ENCODE measurements at places on chromosomes 3 and 15. TPM values are rescaled to one million over a fixed set of nuclear protein-coding genes. Genes with fewer than 3 reads are reported as not detected.

DNA sequence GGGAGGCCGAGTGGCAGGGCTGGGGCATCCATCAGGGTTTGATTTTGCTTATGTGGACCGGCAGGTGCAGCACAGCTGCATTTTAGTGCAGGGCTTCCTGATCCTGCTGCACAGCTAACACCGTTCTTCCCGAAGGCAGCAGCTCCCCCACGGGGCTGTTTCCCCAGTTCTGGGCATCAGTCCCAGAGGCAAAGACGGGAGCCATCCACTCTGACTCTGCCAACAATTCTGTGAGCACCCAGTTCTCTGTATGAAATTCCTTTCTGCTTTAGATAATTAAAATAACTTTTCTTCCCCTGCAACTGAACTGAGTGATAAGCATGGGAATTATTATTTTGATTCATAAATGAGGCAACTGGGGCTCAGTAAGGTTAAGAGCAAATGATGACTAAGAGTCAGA is 262.9 kb upstream of the ATP10A start:
- DNase-seq = no peak

GRCh38 chr3:134354612-134355251 is 19.5 kb downstream of the AMOTL2 start:
- DNase-seq = no peak

DNA sequence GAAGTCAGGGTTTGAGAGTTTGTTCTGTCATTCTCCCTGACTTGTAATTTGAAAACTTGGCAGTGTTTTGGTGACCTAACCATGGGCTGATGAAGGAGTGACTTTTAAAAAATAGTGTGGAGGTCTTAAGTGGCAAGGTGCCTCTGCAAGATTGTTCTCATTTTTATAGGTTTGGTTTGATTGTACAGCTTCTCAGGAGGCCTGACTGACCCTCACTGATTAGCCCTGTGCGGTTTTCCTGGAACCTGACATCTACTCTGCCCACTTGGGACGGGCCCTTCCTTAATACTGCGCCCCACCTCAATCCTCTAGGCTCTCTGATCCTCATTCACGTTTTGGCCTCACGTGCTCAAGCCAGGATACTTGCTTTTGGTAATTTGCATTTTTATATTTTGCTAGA is 2.8 kb downstream of the UBE2E1 start:
- no peak for DNase-seq

DNA sequence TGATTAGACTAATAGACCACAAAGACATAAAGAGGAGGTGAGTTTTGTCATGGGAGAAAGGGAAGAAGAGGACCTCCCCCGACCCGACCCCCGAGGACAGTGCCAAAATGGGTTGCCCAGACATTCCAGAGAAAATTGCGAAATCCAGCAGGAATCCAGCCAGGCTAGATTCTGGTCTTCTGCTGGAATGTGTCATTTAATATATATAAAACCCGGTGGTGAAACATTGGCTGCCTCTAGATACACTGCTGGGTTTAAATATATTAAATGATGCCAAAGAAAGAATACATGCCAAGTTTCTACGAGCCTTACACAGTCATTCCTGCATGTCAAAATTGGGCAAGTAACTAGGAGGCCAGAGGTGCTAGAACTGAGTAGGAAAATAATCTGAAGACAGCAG is 45.3 kb upstream of the SPESP1 start:
- no peak for DNase-seq

- no peak for DNase-seq
These were observed 130.2 kb downstream of the IL1RAP start for GRCh38 chr3:190644035-190644434.

GRCh38 chr3:184726497-184726896 is 14.6 kb upstream of the MAGEF1 start:
- no peak for DNase-seq

Gene UBE2E2
- 7.6 TPM for total RNA-seq

DNA sequence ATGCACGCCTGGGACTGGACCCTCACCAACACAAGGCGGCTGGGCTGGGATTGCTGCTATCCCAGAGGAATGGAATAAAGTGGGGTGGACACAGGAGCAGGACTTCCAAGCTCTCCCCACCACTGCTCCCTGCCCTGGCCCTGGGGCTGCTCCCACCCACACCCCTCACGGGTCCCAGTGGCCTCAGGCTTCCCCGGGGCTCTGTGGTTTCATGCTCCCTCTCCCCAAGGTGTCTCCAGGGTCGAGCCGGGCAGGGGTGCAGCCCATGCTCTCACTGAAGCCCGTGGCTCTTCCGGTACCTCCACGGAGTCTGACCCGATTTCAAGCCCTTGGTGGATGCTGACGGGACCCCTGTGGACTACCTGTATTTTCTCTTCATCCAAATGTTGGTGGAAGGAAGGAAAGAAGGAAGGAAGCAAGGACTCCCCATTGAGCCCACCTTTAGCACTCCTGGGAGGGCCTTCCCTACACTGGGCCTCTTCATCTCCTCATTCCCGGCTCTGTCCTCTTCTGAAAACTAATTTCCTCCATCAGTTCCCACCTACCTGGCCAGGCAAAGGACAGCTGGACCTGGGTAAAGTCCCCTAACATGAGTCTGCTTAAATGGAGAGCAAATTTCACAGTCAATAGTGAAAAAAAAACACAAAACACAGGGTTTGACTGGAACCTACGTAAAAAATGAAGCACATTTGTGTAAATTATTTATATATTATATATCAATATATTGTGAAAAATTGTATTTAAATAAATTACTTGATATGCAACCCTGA is 44.0 kb upstream of the PCSK6 start:
- DNase-seq = peak; percentile 14
